ENCODE measurements at places on chromosomes 13 and 19.
A peak's percentile ranks its signal among the peaks of the same experiment; 100 is the strongest.

- peak; percentile 86 for DNase-seq
These were observed 10.4 kb downstream of the GJB2 start for GRCh38 chr13:20182231-20182846.

DNA sequence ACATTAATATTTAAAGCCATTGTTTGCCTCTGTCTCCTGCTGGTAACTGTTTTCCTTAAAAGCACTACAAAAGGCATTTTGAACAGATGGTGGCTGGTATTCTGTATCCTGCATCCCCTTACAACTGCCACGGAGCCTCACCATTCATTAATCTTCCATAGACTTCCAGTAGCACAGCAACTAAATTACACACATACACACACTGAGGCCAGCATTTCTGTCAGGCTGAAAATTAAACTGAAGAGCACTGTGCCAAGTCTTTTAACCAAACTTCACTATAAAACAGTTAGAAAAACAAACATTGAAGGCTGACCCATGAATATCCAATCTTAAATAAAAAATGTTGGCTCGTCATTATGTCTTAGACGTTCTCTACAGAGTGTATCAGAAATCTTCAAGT, 697.8 kb downstream of the DACH1 start:
- DNase-seq: no peak

GRCh38 chr19:4537953-4538600, 1.8 kb downstream of the LRG1 start:
- no peak for DNase-seq

DNA sequence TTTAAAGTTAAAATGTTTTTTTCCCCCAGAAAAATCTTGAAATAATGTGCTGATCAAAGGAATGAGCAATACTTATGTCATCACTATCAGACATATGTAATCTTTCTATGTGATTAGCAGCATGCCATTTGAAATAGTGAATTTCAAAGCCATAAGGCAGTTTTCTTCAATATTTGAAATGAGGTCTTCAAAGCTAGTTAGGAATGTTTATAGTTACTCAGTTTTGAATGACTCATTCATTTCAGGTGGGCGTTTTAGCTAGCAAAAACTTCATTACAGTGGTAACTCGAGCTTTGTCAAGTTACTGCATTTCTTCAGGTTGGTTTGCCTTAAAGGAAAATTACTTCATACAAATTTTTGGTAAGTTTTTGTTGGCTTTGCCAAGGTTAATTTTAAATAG, 102.1 kb downstream of the ATP8A2 start:
- no peak for DNase-seq

DNA sequence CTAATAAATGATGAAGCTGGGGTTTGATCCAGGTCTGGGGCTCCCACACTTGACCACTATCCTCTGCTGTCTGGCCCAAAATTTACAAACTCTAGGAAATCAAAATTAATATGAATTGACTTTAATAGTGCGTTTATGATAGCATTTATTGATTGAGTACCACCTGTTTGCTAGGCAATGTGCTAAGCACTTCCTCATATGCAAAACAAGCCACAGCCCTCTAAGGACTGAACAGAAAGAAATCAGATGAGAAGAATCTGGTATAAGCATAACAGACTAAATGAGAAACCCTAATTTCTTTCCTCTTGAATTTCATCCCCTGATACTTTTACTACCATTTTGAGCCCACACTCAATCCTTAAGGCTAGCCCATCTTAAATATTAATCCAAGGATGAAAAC, 6.6 kb upstream of the MLNR start:
- DNase-seq: no peak

DNA sequence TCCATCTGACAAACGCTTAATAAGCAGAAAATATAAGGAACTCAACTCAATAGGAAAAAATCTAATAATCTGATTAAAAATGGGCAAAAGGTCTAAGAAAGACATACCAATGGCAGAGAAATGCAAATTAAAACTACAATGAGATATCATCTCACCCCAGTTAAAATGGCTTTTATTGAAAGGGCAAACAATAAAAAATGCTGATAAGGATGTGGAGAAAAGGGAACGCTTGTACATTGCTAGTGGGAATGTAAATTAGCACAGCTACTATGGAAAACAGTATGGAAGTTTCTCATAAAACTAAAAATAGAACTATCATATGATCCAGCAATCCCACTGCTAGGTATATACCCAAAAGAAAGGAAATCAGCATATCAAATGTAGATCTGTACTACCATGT, 508.8 kb upstream of the GPC6 start:
- no peak for DNase-seq

DNA sequence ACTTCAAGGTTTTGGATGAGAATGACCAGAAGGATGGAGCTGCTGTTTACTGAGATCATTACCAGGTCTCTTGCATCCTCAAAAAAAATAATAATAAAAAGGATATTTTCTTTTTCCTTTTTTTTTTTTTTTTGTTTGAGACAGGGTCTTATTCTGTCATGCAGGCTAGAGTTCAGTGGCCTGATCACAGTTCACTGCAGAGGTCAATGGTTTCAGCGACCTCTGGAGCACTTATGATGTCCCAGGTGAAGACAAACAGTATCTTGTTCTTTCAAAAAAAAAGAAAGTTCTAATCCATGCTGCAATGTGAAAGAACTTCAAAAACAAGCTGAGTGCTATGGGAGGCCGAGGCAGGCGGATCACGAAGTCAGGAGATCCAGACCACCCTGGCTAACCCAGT, 30.4 kb upstream of the TPM4 start:
- DNase-seq: no peak

DNA sequence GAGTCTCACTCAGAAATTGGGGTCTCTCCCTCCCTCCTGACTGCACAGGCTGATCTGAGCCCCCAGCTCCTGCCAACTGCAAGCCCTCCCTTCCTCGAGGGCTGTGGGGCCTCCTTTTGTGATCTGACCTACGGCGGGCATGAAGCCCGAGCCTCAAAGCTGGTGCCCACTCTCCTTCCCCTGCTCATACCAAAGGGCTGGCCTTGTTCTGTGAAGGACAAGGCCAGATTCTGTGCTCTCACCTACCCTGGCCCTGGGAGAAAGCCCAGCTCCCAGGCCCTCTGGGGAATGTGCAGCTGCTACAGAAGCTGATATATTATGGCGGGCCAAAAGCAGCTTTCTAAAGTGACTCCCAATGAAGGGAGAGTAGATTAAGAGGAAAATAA, 9.0 kb upstream of the ECH1 start:
- DNase-seq: no peak

DNA sequence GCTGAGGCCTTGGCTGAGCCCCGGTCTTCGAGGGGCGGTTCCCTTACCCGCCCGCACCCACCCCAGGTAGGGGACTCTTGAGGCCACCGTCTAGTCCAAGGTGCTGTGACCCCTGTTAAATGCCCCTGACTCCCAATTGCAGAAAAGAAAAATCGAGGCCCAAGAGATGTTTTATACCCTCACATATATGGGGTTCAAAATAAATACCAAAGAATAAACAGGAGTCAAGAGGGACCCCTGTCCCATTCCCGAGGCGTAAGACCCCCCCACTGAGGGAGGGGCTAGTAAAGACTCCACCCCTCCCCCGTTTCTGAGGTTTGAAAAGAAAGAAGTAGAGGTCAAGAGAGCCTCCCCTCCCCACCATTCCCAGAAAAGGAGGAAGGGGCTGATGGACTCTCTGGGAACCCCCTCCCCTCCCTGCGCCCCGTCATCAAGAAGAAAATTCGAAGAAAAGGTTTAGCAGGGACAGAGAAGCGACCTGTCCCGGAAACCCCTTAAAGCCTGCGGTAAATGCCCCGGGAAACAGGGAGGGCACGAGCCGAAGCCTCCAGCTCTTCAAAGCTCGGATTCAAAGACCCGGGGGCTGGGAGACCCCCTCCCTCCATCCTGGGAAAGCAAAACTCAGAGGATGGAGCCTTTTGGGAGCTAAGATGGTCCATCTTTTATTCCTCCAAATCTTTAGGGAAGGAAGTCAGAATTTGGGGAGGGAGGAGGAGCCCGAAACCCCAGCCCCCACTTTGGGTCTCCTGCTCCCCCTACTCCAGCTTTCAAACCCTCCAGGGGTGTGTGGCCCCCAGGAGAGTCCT, 755 bp upstream of the RAB3A start:
- DNase-seq: no peak

DNA sequence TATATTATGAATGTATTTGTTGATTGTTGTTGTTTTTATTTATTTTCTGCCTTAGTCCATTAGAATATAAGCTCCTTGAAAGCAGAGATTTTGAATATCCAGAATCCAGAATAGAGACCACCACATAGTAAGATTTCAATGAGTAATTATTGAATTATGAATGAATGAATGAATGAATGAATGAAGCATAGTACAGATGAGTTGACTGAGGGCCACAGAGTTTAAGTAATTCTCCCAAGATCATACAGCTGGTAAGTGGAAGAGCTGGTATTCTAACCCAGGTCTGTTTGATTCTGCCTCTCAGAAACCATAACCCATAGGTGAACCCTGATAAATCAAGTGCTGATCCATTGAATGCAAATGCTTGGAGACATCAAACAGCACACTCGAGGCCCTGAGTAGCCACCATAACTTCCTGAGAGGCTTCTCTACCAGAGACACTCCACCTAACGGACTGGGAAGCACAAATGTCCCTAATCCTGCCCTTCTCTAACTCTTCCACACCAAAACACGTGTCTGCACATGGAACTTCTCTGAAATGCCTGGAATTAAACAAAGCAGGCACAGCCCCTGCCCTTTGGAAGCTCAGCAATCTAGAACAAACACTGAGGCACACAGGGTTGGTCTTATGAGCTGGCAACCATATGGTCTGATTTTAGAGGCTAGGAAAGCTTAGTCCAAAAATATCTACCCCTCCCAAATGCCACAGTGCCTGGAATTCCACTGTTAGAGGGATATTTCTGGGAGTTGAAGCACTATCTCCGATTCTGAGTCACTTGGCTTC, 190.1 kb downstream of the FOXO1 start:
- peak; percentile 82 for DNase-seq

- peak; percentile 1 for DNase-seq
These were observed 280.1 kb upstream of the TMTC4 start for GRCh38 chr13:100954430-100955305.

DNA sequence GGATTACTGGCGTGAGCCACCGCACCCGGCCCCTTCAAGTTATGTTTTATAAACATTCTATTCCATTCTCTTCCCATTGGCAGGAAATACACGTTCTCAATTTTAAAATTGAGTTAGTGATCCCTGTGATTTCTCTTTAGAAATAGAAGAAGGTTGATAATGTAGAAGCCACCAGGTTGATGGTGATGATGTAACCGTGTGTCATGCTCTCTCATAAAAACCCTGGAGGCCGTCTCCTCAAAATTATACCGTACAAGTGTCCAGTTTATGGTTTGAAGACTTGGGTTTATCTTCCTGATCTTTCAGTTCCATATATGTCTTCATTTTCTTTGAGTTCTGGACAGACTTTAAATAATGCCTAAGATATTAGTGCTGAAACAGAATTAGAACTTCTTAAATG, 32.2 kb downstream of the COG3 start:
- DNase-seq: no peak

GRCh38 chr19:51417810-51418157, 342 bp upstream of the SIGLEC10 start:
- no peak for DNase-seq

DNA sequence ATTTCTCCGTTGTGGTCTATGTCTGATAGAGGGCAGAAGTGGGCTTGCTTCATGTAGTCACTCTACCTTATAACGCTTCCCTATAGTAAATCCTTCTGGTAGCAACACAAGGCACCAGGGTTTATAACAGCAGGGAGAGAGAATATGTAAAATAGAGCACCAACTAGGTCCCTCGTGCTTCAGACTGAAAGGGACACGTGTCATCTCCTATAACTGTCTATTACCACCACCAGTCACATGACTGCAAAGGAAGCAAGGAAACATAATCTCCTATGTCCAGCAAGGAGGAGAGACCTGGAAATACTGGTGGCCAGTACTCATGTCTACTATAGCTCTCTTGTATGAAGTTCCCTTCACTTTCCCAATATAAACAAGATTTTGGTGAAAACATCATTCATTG, 79.2 kb downstream of the SLAIN1 start:
- no peak for DNase-seq

DNA sequence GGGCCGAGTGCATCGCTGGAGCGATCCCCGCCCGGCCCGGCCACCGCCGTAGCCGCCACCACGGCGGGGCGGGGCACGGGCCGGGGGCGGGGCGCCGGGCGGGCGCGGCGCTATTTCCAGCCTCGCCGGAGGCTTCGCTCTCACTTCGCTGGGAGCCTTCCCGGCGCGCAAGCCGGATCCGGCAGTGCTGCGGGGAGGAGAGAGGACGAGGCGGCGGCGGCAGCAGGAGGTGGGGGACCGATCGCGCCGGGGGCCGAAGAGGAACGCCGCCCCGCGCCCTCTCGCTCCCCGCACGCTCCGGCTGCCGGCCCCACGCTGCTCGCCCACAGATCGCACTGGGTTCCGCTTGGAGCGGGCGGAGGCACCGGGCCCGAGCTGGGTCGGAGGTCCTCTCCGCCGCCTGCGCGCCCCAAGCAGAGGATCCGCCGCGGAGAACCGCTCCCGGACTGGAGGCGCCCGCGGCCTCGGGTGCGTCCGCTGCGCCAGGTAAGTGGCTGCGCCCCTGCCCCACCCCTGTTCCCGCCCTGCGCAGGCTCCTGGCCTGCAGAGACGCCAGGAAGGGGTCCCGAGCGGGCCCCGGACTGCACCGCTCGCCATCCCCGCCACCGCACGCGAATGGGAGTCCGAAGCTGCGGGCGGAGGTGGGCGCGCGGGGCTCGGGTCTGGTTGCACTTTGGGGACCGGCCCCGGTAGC, at the start of gene CHST8:
CHST8 (plus strand) TSS at position 143 of the 694 bp plus-strand sequence. CDS start 67,309 bp downstream, outside the sequence.
- peak; percentile 16 for DNase-seq

DNA sequence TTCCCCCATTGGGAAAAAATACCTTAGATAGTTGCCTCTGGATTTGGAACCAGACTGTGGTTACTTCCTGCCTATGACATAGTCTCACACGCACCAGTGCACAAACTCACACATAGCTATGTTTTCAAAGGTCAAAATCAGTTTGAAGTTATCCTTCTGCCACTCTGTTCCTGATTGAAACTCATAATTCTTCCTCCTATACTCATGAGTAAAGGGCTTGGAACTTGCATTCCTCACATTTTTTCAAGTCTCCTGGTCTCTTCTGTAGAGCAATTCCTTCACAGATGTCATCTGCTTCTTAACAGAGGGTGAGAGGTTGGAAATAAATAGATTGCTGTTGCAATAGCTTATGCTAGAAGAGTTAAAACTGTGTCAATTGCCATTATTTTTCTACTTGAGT, 18.6 kb upstream of the POSTN start:
- peak; percentile 88 for DNase-seq

GRCh38 chr19:52190487-52191293, 838 bp downstream of the PPP2R1A start:
- peak; percentile 45 for DNase-seq

GRCh38 chr13:113562085-113562749, 22.3 kb upstream of the TFDP1 start:
- DNase-seq: peak; percentile 80

GRCh38 chr19:47509973-47510372, 4.9 kb downstream of the NAPA start:
- no peak for DNase-seq

GRCh38 chr19:55702131-55702627, 27.2 kb downstream of the EPN1 start:
- DNase-seq: peak; percentile 66

GRCh38 chr19:18384775-18385174, 1.2 kb upstream of the GDF15 start:
- DNase-seq: no peak

- DNase-seq: no peak
These were observed 552 bp downstream of the PLK5 start for GRCh38 chr19:1524287-1524971.
